ENCODE measurements at places on chromosomes 12 and 14.

- no peak for DNase-seq
These were observed 4.0 kb upstream of the KCNH3 start for GRCh38 chr12:49534731-49535278.

- DNase-seq = no peak
These were observed 15.2 kb downstream of the IL31 start for GRCh38 chr12:122158700-122159285.

- DNase-seq = no peak
These were observed 56.7 kb downstream of the BTBD7 start for GRCh38 chr14:93276031-93276716.

DNA sequence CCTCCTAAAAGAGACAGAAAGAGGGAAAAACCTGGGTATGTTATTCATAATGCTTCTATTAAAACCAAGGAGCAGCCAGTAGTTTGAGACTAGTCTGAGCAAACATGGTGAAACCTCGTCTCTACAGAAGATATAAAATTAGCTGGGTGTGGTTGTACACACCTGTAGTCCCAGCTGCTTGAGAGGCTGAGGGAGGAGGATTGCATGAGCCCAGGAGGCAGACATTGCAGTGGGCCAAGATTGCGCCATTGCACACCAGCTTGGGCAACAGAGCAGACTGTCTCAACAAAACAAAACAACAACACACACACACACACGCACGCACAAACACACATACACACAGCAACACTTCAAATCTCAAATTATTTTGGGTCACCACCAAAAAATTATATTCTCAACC is 27.8 kb downstream of the HECTD4 start:
- DNase-seq = no peak

DNA sequence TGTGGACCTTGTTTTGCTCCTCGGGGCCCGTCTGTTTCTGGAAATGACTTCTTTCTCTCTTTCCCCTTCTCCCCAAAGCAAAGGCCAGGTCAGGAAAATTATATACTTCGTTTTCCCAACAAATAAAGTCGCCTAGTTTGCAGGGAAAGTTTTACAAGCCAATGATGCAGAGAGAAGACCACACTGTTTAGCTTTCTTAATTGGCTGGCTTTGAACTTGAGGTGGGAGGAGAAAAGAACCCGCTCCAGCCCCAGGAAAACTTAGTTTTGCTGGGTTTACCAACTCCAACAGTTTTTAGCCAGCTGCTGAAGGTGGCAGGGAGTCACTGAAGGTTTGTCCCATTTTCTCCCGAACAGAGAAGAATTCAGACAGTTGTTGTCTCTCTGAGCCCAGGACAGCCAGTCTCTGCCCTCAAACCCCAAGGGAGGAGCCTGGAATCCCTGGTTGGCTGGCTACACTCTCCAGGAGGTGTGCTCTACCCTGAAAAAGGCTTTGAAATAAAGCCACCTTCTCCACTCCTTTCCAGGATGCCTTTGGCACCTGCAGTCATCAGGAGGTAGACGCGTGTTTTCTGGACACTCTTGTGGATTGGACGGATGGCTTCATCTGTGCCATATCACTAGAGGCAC is 24.8 kb downstream of the BCL11B start:
- no peak for DNase-seq

DNA sequence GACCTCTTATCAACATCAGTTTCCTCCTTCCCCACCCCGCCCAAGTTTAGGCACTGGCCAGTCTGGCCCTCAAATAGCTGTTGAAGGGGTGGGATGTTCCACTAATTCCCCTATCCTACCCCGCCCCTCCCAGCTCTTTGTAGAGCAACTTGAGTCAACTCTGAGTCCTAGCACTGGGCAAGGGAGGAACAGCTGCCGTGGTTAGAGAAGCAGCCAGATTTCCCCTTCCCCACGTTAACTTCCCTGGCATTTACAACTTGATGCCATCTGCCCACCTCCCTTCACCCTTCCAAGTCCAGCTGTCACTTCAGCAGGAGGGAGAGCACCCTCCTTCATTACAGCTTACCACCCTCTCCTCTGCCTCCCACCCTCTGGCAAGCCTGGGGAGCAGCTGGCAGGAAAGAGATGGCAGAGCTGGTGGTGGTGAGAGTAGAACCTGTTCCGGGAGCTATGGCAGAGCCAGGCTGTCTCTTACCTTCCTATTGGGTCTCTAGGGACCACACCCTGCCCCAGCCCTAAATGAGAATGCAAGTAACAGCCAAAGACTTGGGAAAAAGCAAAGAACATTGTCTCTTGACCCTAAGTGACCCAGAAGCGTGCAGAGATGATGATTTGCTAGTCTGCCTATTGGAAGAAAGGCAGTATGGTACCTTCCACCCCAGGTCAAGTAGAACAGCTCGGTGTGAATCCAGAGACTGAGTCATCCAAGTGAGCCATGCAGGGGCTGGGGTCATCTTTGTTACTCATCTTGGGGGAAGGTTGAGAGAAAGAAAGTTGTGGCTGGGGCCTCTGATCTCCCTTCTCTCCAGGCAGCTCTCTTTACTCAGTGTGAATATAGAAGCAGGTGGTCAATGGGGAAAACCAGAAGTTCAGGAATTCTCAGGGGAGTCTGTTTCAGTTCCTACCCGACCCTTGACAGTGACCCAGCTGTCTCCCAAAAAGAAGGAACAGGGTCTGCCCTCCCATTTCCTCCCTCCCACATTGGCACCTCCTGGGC is 1.5 kb downstream of the BLOC1S1 start:
- no peak for DNase-seq
